Pancreas (tissue), 10 donors: ENCODE measurements at places on chromosomes 3 and 15. TPM values are rescaled to one million over a fixed set of nuclear protein-coding genes. Genes with fewer than 3 reads are reported as not detected.

- H3K4me3 ChIP-seq = no peak overlapping the region
- H3K27me3 ChIP-seq = no peaks in the 10 kb centered on the region
- no peak for DNase-seq
- H3K4me1 ChIP-seq = no peaks in the 10 kb centered on the region
- H3K36me3 ChIP-seq = no peaks in the 10 kb centered on the region
Measured at GRCh38 chr15:48871542-48871941, 6.4 kb upstream of the EID1 start.

DNA sequence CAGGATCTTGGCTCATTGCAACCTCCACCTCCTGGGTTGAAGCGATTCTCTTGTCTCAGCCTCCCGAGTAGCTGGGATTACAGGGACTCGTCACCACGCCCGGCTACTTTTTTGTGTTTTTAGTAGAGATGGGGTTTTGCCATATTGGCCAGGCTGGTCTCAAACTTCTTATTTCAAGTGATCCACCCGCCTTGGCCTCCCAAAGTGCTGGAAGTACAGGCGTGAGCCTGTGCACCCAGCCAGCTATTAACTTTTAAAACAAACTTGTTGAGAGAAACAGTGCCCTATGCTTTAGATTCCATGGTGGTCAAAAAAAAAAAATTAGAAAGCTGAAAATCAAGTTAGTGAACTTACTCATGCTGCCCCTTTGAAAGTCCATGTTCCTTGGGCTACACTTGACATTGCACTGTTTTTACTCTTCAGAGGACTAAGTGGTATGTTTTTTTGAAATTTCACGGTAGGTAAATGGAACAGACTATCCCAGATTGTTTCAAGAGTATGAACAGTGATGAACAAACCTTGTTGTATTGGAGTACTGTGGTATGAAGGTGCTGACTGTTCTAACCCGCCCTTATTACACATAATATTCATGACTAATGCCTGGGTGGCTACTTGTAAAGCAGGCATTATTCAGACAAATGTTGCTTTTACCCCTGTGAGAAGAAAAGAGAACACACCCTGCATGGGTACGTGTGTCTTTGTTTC, 206.9 kb downstream of the KLHL25 start:
- no peak for DNase-seq
- H3K36me3 ChIP-seq = peaks cover 9% of the 10 kb centered on the region
- H3K4me3 ChIP-seq = no peak overlapping the region

GRCh38 chr3:124582621-124583395, 147.4 kb upstream of the UMPS start:
- no peaks in the 10 kb centered on the region for H3K36me3 ChIP-seq
- H3K4me1 ChIP-seq = peaks cover 17% of the 10 kb centered on the region
- H3K4me3 ChIP-seq = no peak overlapping the region
- H3K27me3 ChIP-seq = no peaks in the 10 kb centered on the region
- no peak overlapping the region for H3K27ac ChIP-seq
- no peak for DNase-seq

GRCh38 chr15:99095626-99096025, 9.3 kb upstream of the SYNM start:
- no peak overlapping the region for H3K4me3 ChIP-seq
- H3K36me3 ChIP-seq = no peaks in the 10 kb centered on the region
- DNase-seq = no peak
- H3K4me1 ChIP-seq = no peaks in the 10 kb centered on the region

DNA sequence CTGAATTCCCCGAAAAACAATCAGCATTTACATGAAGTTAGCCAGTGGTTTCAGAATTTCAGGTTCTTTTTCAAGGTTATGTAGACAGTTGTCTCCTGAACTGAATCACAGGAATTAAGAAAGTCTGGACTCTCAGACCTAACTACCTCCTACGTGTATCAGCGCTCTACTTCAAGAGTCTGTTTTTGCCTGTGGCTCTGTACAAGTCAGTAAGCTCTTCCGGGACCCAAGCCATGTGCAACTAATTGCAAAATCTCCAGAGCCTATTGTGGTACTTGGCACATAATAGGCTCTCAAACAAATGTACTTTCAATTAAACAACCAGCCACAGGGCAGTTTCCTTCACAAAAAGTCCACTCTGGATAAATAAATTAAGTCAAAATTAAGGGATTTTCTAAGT, 414.2 kb downstream of the PDCD6IP start:
- H3K36me3 ChIP-seq = no peaks in the 10 kb centered on the region
- no peak overlapping the region for H3K27ac ChIP-seq
- H3K4me3 ChIP-seq = no peak overlapping the region
- DNase-seq = no peak
- H3K27me3 ChIP-seq = no peaks in the 10 kb centered on the region

- H3K4me3 ChIP-seq = no peak overlapping the region
- no peak overlapping the region for H3K27ac ChIP-seq
- no peak for DNase-seq
- peaks cover 3% of the 10 kb centered on the region for H3K4me1 ChIP-seq
- H3K27me3 ChIP-seq = no peaks in the 10 kb centered on the region
- no peaks in the 10 kb centered on the region for H3K36me3 ChIP-seq
Measured at GRCh38 chr15:68299436-68299835, 21.9 kb downstream of the FEM1B start.

DNA sequence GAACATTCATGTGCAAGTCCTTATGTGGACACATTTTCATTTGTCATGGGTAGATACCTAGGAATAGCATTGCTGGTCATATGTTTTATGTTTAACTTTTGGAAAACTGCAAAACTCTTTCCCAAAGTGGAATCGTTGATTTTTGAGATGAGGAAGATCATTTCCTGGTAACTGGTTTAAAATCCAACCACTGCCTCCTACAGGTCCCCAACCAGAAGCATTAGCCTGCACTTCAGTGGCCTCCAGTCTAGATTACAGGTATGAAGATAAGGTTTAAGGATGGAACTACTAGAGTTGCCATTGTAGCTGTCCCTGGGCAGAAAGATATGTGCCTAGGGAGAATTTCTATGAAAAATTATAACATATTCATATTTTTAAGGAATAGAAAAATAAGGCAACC, 48.7 kb upstream of the BHLHE40 start:
- H3K4me3 ChIP-seq = no peak overlapping the region
- H3K4me1 ChIP-seq = no peaks in the 10 kb centered on the region
- no peaks in the 10 kb centered on the region for H3K27me3 ChIP-seq
- no peak for DNase-seq
- H3K27ac ChIP-seq = no peak overlapping the region

- H3K27ac ChIP-seq = no peak overlapping the region
- DNase-seq = no peak
- no peaks in the 10 kb centered on the region for H3K36me3 ChIP-seq
- H3K4me3 ChIP-seq = no peak overlapping the region
Measured at GRCh38 chr15:42707873-42708544, 28.9 kb downstream of the CDAN1 start.

GRCh38 chr3:124878561-124879336, 8.4 kb downstream of the ITGB5 start:
- H3K4me3 ChIP-seq = no peak overlapping the region
- no peaks in the 10 kb centered on the region for H3K36me3 ChIP-seq
- no peak for DNase-seq
- H3K4me1 ChIP-seq = no peaks in the 10 kb centered on the region

DNA sequence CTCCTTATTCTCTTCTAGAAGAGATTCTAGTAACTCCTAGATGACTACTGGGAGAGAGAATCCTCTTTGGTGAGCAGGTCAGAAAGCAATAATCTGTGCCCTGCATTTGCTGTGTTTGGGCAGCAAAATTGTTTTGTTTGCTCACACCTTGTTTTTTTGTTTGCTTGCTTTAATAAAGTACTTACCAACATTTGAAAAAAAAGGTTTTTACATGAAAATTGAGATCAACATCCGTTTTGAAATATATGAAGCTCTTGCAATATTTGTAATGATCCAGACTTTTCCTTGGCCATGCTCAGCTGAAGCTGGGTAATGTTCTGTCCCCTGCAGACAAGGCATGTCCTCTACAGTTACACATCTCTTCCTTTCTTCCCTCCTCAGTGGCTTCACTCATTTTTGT, 62.2 kb downstream of the DIPK2A start:
- no peaks in the 10 kb centered on the region for H3K27me3 ChIP-seq
- DNase-seq = no peak
- no peak overlapping the region for H3K4me3 ChIP-seq
- H3K27ac ChIP-seq = no peak overlapping the region
- no peaks in the 10 kb centered on the region for H3K36me3 ChIP-seq
- no peaks in the 10 kb centered on the region for H3K4me1 ChIP-seq

DNA sequence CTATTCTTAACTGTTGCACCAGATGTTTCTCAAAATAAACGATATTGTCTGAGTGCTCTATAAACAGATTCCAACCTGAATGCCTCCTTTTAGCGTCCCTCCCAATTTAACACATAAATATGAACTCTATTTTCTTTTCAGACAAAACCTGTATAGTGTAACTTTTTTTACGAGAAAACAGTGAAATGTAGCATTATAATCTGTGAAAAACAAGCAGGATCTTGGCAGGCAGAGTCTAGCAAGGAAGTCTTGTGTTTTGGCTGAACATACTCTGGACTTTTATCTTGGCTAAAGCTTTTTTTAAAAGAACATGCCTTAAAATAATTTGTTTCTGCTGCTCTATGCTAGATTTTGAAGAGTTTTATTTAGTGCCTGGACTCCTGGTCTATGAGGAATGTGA, 150.5 kb downstream of the ROBO2 start:
- no peak overlapping the region for H3K27ac ChIP-seq
- H3K4me1 ChIP-seq = no peaks in the 10 kb centered on the region
- H3K4me3 ChIP-seq = no peak overlapping the region
- H3K36me3 ChIP-seq = no peaks in the 10 kb centered on the region
- no peak for DNase-seq

DNA sequence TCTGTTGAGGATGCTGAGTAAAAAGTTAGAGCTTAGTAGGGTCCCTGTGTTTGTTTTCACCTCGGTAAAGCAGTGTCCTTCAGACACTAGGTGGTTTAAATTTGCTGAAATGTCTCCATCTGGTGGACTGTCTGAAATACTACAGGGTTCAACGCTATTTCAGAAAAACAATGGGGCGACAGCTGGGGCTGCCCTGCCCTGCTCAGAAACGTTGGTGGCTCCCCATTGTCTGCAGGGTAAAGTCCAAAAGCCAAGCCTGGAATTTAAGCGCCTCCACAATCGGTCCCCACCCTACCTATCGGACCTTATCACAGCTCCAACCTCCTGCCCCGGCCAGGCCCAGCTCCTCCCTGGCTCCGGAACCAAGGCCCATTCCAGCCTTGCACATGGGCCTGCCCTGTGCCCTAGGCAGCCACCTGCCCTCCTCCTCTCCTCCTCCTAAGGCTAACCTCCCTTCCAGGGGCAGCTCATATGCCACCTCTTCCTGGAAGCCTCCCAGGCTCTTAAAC, 4.3 kb upstream of the TSEN2 start:
- H3K36me3 ChIP-seq = no peaks in the 10 kb centered on the region
- no peak for DNase-seq
- no peak overlapping the region for H3K4me3 ChIP-seq
- no peaks in the 10 kb centered on the region for H3K27me3 ChIP-seq
- H3K27ac ChIP-seq = no peak overlapping the region

GRCh38 chr3:152719264-152719663, 115.7 kb upstream of the P2RY1 start:
- no peak for DNase-seq
- H3K4me3 ChIP-seq = no peak overlapping the region
- no peaks in the 10 kb centered on the region for H3K27me3 ChIP-seq
- no peaks in the 10 kb centered on the region for H3K4me1 ChIP-seq
- no peaks in the 10 kb centered on the region for H3K36me3 ChIP-seq

DNA sequence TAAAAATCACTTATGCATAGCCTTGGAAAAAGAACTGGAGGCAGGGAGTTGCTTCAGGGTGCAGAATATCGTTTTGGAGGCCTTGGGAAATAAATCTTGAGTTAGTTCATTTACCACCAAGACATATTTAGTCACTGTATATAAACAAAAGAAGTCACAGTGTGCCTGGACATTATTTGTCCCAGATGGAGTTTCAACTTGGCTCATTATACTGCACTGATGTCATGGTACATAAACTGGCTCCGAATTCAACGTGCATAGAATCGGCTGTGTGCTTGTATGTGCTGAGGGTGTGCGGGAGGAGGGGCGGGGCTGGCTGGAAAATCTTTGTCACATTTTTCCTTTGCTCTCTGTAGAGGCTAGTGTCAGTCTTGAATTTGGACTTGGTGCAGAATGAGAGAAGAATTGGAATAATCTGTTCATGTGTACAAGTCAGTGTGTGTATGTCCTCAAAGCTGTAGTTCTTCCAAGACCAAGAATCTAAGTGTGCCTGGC, 86.6 kb downstream of the FNDC3B start:
- H3K36me3 ChIP-seq = no peaks in the 10 kb centered on the region
- peaks cover 37% of the 10 kb centered on the region for H3K4me1 ChIP-seq
- H3K27me3 ChIP-seq = no peaks in the 10 kb centered on the region
- H3K4me3 ChIP-seq = no peak overlapping the region

DNA sequence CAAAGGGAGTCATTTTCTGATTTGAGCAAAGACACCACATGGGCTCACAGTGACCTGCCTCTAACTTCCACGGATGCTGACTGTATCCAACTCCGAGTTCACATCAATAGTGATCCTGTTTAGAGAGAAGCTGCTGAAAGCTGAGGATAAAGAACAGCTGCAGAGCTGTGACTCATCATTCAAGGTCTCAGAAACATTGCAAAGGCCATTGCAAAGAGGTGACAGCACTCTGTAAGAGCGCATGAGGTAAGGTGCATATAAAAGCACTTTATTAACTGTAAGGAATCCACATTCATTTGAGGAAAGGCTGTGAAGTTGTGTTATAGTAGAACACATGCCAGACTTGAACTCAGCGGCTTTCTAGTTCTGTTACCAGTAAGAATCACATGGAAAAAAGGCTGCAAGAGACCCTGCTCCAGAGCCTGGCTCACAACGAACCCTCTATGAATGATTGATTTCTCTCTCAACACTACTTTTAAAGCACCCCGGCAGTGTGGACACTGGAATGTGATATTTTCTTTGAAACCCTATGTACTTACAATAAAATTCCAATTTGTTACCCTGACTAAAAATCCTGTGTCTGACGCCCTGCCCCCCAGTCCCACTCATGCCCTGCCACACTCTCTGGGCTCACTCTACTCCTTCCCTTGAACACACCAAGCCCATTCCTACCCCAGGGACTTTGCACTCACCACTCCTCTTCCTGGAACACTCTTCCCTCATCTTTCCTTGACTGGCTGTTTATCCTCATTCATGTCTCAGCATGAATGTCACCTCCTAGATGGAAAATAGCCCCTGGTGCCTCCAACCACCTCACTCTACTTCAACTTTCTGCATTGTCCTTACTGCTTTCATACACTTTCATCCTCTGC, 111.2 kb downstream of the LSM3 start:
- no peak overlapping the region for H3K27ac ChIP-seq
- H3K4me3 ChIP-seq = no peak overlapping the region
- H3K4me1 ChIP-seq = no peaks in the 10 kb centered on the region
- no peaks in the 10 kb centered on the region for H3K27me3 ChIP-seq
- no peak for DNase-seq

- no peak overlapping the region for H3K4me3 ChIP-seq
- DNase-seq = no peak
- no peaks in the 10 kb centered on the region for H3K36me3 ChIP-seq
- no peak overlapping the region for H3K27ac ChIP-seq
- no peaks in the 10 kb centered on the region for H3K4me1 ChIP-seq
Measured at GRCh38 chr3:109952924-109953323, 615.6 kb upstream of the DPPA4 start.

Gene STRIT1
- polyA plus RNA-seq = not detected

Gene GP9
- polyA plus RNA-seq = 0.14 TPM

Gene MUC13
- polyA plus RNA-seq = 2.8 TPM

Gene DPH6
- 2.6 TPM for polyA plus RNA-seq

Gene GABRR3
- polyA plus RNA-seq = not detected

Gene CSPG5
- 0.40 TPM for polyA plus RNA-seq

Gene DZIP1L
- polyA plus RNA-seq = 21.7 TPM

Gene FSIP1
- polyA plus RNA-seq = 0.45 TPM

Gene PLSCR5
- polyA plus RNA-seq = not detected

Gene CFAP100
- not detected for polyA plus RNA-seq

Gene HEG1
- polyA plus RNA-seq = 11.3 TPM

Gene CYP1A1
- 1.1 TPM for polyA plus RNA-seq

Gene LEKR1
- 1.2 TPM for polyA plus RNA-seq

Gene TM4SF18
- polyA plus RNA-seq = 6.4 TPM

Gene CCDC80
- 6.9 TPM for polyA plus RNA-seq

Gene CPNE9
- 0.85 TPM for polyA plus RNA-seq

Gene SOX14
- not detected for polyA plus RNA-seq
